ENCODE measurements at places on chromosomes 4 and X.

DNA sequence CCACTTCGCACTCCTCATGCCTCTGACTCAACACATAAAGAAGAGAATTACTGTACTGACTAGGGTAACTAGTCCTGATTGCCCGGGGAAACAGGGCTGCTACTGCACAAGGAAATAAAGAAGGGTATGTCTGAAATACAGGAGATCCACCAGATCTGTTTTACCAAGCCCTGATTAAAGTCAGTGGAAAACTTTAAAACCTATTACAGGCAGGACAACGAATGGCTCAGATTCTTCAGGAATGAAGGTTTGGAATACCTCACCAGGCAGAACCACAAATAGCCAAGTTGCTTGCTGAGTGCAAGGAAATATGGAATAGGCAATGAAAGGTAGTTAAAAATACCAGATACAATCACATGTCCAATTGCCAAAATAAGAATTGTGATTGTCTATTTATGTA, 17.3 kb downstream of the LAMTOR3 start:
- no peak for DNase-seq

DNA sequence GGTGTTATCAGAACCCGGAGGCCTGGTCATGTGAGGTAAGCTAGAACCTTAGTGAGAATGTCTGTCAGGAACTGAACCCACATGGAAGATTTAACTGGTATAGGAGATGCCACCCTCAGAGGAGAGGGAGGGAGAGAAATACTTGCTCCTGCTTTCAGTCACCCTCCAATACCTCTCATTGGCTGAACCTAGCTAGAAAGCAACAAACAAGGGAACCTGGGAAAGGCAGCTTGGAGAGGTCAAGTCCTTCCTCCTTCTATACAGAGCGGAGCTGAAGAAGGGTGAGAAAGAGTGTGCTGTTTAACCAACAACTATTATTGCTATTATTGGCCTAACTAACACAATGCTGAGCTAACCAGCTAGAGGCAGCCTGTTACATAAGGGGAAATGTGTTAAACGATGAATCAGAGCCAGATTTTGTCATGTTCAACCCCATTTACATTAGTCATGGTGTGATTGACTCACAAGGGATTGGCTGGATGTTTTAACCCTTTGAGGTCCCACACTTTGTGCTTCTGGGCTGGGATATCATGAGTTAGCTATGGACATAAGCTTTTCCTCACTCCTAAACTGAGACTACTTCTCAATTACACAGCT, 96.5 kb upstream of the ESX1 start:
- no peak for DNase-seq

DNA sequence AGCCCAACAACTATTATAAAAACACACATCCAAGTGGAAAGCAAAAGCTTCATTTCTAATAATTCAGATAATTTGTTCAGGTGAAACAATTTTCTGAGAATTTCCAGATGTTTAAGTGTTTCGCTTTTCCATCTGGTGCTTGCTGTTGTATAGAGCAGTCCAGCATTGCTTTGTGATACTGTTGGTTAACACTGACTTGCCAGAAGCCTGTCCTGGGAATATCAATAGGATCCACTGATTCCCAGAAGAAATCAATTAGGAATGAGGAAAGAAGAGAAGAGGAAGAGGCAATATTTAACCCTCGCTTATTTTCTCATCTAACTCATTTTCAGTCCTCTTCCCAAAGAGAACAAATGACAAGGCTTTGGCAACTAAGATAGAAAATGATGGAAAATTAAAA, 94.9 kb upstream of the DDIT4L start:
- no peak for DNase-seq

DNA sequence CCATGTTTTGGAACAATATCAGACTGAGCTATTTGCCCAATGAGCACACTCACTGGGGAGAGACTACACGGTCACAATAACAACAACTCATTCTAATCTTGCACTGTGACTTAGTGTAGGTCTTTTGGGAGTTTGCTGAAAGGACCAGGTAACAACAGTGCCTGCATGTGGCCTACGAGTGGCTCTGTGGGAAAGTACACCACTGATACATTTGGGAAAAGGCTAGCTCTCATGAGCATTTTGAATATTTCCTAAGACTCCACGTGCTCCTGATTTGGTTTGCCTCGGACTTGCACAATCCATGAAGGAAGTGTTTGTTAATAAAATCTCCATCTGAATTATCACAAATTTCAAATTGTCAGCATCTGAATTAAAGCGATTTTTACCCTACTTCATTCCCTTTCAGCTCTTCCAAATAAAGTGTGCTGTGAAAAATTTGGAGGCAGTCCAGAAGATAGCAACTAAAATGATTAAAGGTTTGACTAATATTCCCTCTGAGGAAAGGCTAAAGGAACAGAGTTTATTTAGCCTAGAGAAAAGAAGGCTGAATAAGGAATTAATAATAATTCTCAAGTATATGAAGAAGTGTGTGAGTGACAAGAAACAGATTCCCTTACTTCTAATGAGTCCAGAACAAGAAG, 406.4 kb downstream of the PPARGC1A start:
- DNase-seq, result no peak

DNA sequence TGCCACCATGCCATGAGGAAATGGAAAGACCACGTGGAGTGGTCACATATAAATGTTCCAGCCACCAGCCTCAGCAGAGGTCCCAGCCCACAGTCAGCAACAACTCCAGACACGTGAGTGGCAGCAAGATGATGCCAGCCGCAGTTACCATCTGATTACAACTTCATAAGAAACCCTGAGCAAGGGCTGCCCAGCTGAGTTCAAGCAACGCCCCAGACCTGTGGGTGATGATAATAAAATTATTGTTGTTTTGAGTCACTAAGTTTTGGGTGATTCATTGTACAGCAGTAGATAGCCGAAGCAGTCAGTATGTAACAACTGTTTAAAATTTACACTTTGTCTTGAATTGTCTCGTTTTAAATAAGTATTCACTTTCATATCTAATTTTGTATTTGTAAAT, 5.8 kb upstream of the CCNG2 start:
- no peak for DNase-seq

GRCh38 chr4:139484783-139485311, 30.9 kb downstream of the RAB33B start:
- DNase-seq, result no peak

GRCh38 chr4:6826781-6827508, 44.4 kb downstream of the KIAA0232 start:
- no peak for DNase-seq

- DNase-seq, result no peak
Measured at GRCh38 chrX:47562615-47563243, 1.7 kb downstream of the ARAF start.

DNA sequence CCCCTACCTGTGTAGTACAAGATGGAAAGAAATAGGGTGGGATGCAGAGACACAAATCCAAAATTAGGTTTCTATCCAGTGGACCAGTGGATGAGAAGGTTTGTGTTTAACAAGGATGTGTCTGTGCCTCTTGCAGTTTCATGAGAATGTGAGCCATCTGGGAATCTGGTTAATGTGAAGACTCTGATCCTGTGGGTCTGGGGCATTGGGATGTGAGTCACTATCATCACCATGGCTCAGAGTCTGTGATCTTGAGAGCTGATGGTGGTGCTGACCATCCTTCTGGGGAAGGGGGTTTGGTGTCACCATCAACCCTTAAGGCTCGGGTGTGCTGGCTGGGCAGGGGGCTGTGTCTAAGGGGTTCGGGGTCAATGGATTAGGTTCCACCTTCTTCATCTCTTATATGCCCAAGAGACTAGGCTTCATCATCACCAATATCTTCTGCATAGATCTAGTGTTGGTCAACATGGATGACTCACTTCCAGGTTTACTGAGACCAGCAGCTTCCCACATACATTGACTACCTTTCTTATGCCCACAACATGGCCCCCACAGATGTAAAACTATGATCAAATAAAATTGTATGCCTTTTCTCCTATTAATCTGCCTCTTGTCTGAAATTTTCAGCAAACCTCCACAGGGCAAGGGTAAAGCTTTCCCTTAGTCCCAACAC, 65.7 kb upstream of the MID1 start:
- no peak for DNase-seq

GRCh38 chr4:77893451-77893850, 30.8 kb downstream of the MRPL1 start:
- no peak for DNase-seq

- no peak for DNase-seq
Measured at GRCh38 chrX:139776599-139776998, 68.6 kb upstream of the MCF2 start.

GRCh38 chrX:103687696-103688201, 1.2 kb upstream of the MORF4L2 start:
- DNase-seq, result peak; percentile 75

DNA sequence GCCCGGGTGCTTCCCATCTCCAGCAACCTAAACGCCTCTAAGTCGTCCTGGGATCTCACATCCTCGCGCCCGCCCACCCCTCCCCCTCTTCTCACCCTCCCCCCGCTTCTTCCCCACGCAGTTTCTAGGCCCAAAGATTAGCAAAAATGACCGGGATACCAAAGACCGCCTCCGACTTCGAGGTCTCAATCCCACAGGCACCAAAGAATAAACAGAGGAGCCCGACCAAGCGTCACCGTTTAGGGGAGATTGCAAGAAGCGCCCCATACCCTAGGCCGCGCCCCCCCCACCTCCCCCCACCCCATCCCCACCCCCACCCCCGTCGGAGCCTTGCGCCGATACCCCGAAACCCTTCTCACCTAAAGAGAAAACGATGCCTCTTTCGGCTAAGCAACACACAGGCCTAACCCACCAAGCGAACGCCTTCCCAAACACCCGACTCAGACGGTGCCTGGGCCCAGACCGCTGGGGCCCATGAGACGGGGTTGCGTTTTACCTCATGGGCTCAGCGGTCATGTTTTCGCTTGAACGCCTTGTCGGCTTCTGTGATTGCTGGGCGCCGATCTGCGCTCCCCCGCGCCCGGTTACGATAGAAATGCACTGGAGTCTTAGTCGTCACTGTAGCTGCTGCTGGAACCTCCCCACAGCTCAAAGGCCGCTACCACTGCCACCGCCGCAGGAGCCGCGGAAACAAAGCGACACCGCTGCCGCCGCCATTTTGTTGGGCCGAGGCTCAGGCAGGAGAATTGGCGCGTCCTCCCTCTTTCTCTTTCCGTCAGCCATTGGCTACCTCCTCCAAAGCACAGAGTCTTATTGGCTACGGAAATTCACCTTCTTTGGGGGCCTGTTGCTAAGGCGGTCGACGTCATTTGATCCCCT, at the start of gene ATRX:
Gene ATRX (minus strand): TSS at position 731 of the 879 bp plus-strand sequence. CDS start 215 bp downstream, at position 516.
- peak; percentile 76 for DNase-seq

DNA sequence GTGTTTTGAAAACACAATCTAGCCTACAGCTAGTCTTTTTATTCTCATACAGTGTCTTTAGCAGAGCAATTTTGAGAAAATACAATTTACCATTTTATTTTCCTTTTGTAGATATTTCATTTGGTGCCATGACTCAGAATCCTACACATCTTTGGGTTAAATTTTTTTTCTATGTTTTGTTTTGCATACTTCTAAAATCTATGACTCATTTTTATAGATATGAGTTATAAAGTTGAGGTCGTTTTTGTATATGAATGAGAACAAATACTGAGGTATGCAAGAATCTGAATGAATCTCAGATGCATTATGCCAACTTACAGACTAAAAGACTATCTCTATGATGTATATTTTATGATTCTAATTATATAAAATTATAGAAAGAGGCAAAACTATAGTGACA, 206.5 kb upstream of the ANXA10 start:
- no peak for DNase-seq

DNA sequence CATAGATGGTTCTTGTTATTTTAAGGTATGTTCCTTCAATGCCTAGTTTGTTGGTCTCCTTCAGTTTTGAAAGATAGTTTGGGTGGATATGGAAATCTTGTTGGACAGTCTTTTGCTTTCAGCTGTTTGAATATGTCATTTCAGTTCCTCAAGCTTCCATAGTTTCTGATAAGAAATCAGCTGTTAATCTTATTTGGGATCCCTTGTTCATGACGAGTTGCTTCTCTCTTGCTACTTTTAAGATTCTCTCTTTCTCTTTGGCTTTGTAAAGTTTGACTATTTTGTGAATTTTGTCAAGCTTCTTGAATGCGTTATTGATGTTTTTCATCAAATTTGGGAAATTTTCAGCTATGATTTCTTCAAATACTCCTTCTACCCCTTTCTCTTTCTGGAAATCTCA, 129.5 kb downstream of the GNL3L start:
- DNase-seq, result no peak

DNA sequence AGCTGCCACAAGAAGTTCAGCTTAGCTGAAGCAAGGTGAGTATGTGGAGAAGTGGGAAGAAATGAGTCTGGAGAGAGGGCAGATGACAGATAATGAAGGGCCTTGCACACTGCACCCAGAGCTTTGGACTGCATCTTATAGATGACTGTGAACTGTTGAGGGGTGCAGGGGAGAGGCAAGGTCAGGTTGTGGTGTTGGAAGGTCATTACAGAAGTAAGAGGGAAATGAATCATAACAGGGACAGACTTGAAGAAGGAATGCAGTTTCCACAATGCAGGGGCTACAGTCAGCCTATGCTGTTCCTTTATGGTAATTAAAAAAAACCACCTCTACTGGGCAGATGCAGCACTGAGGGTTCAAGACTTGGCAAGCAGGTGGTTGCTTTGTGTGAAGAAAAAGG, 4.8 kb upstream of the IGFBP7 start:
- no peak for DNase-seq

GRCh38 chr4:110055158-110055768, 142.6 kb downstream of the EGF start:
- DNase-seq, result no peak

GRCh38 chr4:104772849-104773248, 278.2 kb upstream of the CXXC4 start:
- no peak for DNase-seq

DNA sequence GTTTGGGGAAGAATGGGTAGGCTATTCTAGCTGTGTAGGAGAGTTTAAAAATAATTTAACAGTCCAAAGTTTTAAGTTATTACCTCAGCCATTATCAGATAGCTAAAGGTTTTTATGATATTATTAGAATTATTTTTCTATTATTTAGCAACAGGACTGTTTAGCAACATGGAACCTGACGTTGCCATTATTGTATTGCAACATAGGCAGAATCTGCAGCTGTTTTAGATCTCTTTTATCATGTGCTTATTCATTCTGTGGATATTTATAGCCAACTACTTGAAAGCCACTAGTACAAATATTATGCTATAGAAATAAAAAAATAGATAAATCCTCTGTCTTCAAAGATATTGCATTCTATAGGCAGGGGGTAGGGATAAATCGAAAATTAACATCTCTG, 382.0 kb upstream of the TRAM1L1 start:
- DNase-seq, result no peak
